ENCODE measurements at places on chromosomes 4 and X. TPM values are rescaled to one million over a fixed set of nuclear protein-coding genes. Genes with fewer than 3 reads are reported as not detected.

NPY2R gene
- 0.05 TPM for polyA plus RNA-seq

SLITRK2 gene
- 3.6 TPM for polyA plus RNA-seq

DNAAF6 gene
- not detected for polyA plus RNA-seq

MAML3 gene
- polyA plus RNA-seq = 4.4 TPM

GYPE gene
- polyA plus RNA-seq = 1.4 TPM

- DNase-seq = no peak
These were observed 111.0 kb downstream of the EPHA5 start for GRCh38 chr4:65559270-65559669.

- DNase-seq = peak; percentile 70
These were observed 78.8 kb downstream of the RLIM start for GRCh38 chrX:74535408-74536151.

GRCh38 chr4:73452953-73453700, 17.1 kb downstream of the AFP start:
- DNase-seq = no peak

DNA sequence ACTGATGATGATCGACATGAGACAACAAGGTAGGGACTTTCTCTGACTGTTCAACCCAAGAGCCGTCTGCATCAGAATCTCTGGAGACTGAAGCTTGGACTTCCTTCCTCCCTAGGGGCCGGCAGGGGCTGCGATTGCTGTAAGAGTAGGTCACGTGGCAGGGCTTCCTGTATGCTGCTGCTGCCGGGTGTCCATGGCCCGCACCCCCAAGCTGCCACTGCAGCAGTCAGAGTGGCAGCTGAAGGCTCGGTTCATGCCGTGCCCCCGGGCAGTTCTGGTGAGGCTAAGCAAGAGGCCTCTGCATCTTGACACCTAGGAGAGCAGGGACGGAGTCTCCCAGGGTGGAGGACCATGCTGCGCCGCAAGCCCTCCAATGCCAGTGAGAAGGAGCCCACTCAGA, at the start of gene SASH3:
SASH3 (plus strand) TSS at position 203 of the 400 bp plus-strand sequence; CDS start at position 352, 149 bp downstream.
- DNase-seq = no peak

DNA sequence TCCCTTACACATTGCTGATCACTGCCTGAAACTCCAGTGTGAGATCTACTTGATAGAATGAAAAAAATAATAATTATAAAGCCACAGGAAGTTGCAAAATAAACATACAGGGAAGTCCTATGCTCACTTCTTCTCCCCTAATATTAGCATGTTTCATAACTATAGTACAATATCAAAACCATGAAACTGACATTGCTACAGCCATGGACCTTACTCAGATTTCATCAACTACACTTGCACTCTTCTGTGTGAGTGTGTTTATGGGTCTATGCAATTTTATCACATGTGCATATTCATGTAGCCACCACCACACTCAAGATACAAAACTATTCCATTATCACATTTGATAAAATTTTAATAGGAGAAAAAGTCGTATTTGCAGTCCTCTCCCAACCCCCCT, 57.3 kb downstream of the SPINK2 start:
- DNase-seq = no peak
